ENCODE measurements at places on chromosomes 12 and 14.
A peak's percentile ranks its signal among the peaks of the same experiment; 100 is the strongest.

- no peak overlapping the region for H3K27ac ChIP-seq
- H3K4me1 ChIP-seq: no peaks in the 10 kb centered on the region
- no peak overlapping the region for H3K4me3 ChIP-seq
- H3K36me3 ChIP-seq: no peaks in the 10 kb centered on the region
- H3K27me3 ChIP-seq: no peaks in the 10 kb centered on the region
These were observed 75.6 kb upstream of the USP44 start for GRCh38 chr12:95626854-95627253.

- H3K4me3 ChIP-seq: no peak overlapping the region
- peak; percentile 71 for DNase-seq
- no peaks in the 10 kb centered on the region for H3K36me3 ChIP-seq
- H3K4me1 ChIP-seq: peaks cover 2% of the 10 kb centered on the region
- no peaks in the 10 kb centered on the region for H3K27me3 ChIP-seq
- no peak overlapping the region for H3K27ac ChIP-seq
These were observed 66.2 kb downstream of the PTGER2 start for GRCh38 chr14:52380294-52380693.

DNA sequence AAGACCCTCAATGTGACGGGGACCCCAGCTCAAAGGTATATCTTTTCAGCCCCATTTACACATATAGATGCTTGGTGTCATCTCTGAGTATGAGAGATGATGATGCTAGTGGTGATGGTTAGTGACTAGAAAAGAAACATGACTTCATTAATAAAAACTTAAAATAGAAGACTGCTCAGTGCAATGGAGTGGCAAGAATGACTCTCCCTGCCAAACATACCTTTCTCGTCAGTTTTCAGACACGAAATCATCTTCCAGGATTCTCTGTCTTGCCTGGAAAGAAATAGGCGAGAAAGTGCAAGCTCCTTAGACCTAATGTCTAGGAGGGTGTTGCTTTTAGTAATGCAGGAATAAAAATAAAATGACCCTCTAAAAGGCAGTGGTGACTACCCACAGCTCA, 71.7 kb downstream of the TPH2 start:
- H3K4me1 ChIP-seq: no peaks in the 10 kb centered on the region
- H3K4me3 ChIP-seq: no peak overlapping the region
- peaks cover 3% of the 10 kb centered on the region for H3K27me3 ChIP-seq
- DNase-seq: peak; percentile 81
- H3K36me3 ChIP-seq: no peaks in the 10 kb centered on the region

- no peaks in the 10 kb centered on the region for H3K36me3 ChIP-seq
- no peak overlapping the region for H3K27ac ChIP-seq
- H3K4me3 ChIP-seq: no peak overlapping the region
- H3K4me1 ChIP-seq: no peaks in the 10 kb centered on the region
- DNase-seq: no peak
These were observed 62.9 kb downstream of the RFX4 start for GRCh38 chr12:106645465-106646330.

GRCh38 chr14:75230140-75230792, 48.4 kb upstream of the FOS start:
- DNase-seq: no peak
- H3K36me3 ChIP-seq: no peaks in the 10 kb centered on the region
- H3K4me3 ChIP-seq: no peak overlapping the region
- peaks cover 2% of the 10 kb centered on the region for H3K4me1 ChIP-seq

GRCh38 chr12:88153959-88154358, 11.9 kb downstream of the TMTC3 start:
- H3K36me3 ChIP-seq: no peaks in the 10 kb centered on the region
- no peak overlapping the region for H3K27ac ChIP-seq
- no peaks in the 10 kb centered on the region for H3K4me1 ChIP-seq
- DNase-seq: peak; percentile 45
- no peaks in the 10 kb centered on the region for H3K27me3 ChIP-seq

DNA sequence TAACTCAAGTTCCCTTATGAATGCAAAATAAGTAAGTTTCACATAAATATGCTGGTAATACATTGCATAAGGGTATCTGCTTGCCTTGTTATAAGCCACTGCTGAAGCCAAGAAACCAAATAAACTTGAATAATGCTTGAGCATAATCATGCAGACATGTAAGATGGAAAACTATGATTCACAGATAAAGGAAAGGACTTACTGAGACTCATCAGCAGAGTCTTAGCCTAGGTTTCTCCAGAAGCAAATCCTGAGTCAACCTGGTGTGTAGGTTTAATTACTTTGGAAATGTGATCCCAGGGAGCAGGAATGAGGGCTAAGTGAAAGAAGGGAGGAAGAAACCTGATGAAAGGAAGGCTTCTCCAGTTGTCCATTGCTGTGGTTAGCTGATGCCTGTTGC, 107.7 kb upstream of the BTG1 start:
- H3K4me1 ChIP-seq: no peaks in the 10 kb centered on the region
- no peak for DNase-seq
- no peak overlapping the region for H3K4me3 ChIP-seq
- no peaks in the 10 kb centered on the region for H3K36me3 ChIP-seq
- no peaks in the 10 kb centered on the region for H3K27me3 ChIP-seq

DNA sequence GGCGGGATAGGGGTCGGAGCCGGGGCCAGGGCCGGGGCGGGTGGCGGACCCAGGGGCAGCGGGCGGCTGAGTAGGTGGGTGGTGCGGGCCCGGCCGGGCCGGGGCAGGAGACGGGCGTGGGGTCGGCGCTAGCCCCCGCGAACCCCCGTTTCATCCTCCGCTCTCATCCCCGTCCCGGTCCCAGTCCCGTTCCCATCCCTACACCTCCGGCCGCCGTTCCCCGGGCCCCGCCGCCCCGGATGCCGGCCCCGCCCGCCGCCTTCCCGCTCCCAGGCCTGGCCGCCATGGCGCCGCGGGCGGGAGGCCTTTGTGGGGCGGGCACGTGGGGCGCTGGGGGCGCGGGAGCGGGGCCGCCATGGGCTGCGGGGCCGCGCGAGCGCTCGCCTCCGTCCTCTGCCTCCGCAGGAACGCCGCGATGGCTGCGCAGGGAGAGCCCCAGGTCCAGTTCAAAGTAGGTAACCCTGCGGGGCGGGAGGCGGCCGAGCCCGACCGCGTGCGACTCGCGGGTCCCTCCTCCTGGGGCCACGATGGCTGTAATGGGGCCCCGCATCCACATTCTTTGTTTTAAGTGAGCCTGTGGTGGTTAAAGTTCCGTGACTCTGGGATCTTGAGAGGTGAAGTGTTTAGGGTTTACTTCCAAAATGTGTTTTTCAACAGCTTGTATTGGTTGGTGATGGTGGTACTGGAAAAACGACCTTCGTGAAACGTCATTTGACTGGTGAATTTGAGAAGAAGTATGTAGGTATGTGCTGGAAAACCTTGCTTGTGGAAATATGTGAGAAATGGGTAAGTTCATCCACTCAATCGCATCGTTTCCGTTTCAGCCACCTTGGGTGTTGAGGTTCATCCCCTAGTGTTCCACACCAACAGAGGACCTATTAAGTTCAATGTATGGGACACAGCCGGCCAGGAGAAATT, 572 bp downstream of the RAN start:
- peaks cover 4% of the 10 kb centered on the region for H3K4me1 ChIP-seq
- no peaks in the 10 kb centered on the region for H3K27me3 ChIP-seq
- peak overlapping the region; percentile 87 for H3K27ac ChIP-seq

- H3K27me3 ChIP-seq: no peaks in the 10 kb centered on the region
- H3K4me3 ChIP-seq: no peak overlapping the region
- H3K36me3 ChIP-seq: no peaks in the 10 kb centered on the region
These were observed 145.3 kb downstream of the BCAT1 start for GRCh38 chr12:24803430-24804245.

DNA sequence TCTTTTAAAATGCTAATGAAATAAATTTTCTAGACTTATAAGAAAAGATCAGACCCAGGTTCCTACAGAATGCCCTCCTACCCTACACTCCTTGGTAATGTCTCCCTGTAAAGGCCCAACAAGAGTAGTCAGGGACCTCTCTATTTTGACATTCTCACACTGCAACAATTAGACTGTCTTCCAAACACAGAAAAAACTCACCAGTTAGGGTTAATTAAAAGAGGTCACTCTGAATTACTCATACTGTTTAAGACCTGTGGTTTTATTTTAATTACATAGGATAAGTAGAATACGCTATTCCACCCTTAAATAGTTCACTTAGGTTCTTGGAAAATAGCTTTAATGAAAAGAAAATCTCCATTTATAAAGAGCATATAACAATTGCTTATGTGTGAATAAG, 142.4 kb downstream of the ITPR2 start:
- no peaks in the 10 kb centered on the region for H3K36me3 ChIP-seq
- H3K27me3 ChIP-seq: no peaks in the 10 kb centered on the region
- H3K4me3 ChIP-seq: no peak overlapping the region
- no peak overlapping the region for H3K27ac ChIP-seq
- H3K4me1 ChIP-seq: peaks cover 6% of the 10 kb centered on the region

DNA sequence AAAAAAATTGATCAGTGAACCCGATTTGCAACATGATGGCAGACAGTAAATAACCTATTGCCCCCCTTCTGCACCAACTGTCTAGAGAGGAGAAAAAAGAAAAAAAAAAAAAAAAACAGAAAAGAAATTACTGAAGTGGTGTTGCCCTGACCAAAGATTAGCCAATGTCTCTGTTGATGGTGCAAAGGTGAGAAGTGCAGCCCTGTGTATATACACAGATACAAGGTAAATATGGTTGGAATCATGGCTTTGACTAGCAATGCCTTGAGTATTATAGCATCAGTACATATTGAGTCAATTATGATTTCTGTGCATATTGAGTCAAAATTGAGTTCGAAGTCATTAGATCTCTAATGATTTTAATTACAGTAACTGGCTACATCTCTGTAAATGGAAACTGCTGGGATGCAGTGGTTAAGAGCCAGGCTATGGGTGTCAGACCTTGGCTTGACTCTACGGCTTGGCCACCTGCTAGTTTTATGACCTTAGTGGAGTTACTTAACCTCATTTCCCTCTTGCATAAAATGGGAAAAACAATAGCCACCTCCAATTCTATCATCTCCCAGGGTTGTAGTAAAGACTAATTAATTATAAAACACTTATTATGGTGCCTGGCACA, 51.0 kb downstream of the EGLN3 start:
- H3K36me3 ChIP-seq: no peaks in the 10 kb centered on the region
- H3K27ac ChIP-seq: no peak overlapping the region
- H3K4me3 ChIP-seq: no peak overlapping the region
- no peaks in the 10 kb centered on the region for H3K27me3 ChIP-seq
- DNase-seq: no peak

- no peak overlapping the region for H3K27ac ChIP-seq
- H3K4me3 ChIP-seq: no peak overlapping the region
- no peaks in the 10 kb centered on the region for H3K27me3 ChIP-seq
- H3K36me3 ChIP-seq: no peaks in the 10 kb centered on the region
- DNase-seq: no peak
These were observed 270.2 kb downstream of the ALG10B start for GRCh38 chr12:38586789-38587188.

GRCh38 chr12:54280468-54281260, at the start of gene HNRNPA1:
Gene HNRNPA1, plus strand, starts transcription at chr12:54280726. Its CDS starts 82 bp downstream, at chr12:54280808.
- H3K36me3 ChIP-seq: peaks cover 10% of the 10 kb centered on the region
- H3K4me1 ChIP-seq: peaks cover 8% of the 10 kb centered on the region
- DNase-seq: peak; percentile 100
- H3K27me3 ChIP-seq: no peaks in the 10 kb centered on the region

DNA sequence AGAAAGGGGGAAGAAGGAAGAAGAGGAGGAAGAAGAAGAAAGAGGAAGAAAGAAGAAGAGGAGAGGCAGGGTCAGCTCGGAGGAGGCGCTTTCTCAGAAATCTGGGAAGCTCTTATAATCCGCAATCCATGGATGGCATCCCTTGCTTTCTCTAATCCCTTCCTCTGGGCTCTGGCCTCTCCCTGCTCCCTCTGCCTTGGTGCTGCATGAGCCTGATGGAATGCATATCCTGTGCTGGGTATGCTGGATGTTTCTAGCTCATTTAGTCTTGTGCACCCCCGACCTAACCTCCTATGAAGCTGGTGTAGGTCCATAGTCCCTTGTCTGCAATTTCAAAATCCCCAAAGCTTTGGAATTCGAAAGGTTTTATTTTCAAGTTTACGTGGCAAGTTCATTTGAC, 94.2 kb upstream of the MYL2 start:
- H3K4me1 ChIP-seq: no peaks in the 10 kb centered on the region
- no peaks in the 10 kb centered on the region for H3K36me3 ChIP-seq
- H3K27ac ChIP-seq: no peak overlapping the region
- no peak for DNase-seq

- H3K4me3 ChIP-seq: no peak overlapping the region
- H3K4me1 ChIP-seq: no peaks in the 10 kb centered on the region
- no peak overlapping the region for H3K27ac ChIP-seq
- no peak for DNase-seq
- no peaks in the 10 kb centered on the region for H3K36me3 ChIP-seq
These were observed 56.1 kb downstream of the EPS8 start for GRCh38 chr12:15733136-15733535.

Data from fibroblast of lung (primary cell).